Brain microvascular endothelial cell (primary cell): ENCODE measurements at places on chromosomes 13 and 19.

- no peak for DNase-seq
Measured at GRCh38 chr13:28751175-28751960, 32.6 kb upstream of the SLC46A3 start.

- DNase-seq, result no peak
Measured at GRCh38 chr19:54209058-54209810, 8.6 kb downstream of the RPS9 start.

DNA sequence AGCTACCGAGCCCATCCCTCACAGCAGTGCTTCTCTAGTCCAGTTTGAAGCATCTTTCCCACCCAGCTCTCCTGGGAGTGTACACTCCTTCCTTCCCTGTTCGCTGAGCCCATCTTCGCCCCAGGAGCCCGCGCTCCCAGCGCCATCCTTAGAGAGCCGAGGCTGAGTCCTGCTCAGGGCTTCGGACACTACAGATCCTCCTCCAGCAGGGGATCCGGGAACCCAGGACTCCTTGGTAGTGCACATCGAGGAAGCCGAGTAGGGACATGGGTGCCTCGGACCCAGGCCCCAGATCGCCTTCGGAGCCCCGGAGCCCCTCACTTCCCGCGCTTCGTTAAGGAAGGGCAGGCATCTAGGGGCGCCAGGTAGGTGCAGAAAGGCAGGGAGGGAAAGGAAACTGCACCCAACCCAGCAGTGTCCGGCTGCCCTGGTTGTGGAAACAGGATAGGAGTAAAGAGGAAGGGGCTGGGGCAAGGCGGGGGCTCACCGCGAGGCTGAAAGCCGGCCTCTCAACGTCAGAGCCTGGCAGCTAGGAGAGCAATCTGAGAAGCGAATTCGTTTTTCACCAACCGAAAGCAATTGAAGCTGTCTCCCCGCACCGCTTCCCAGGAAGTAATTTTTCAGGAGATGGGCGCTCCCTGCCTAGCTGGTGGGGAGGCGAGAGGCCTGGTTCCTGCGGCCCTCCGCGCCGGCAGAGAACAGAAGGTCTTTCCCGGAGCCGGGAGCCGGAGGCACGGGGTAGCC is 1.0 kb downstream of the PDX1 start:
- DNase-seq, result no peak

- DNase-seq, result no peak
Measured at GRCh38 chr13:98648141-98648540, 71.2 kb upstream of the STK24 start.

DNA sequence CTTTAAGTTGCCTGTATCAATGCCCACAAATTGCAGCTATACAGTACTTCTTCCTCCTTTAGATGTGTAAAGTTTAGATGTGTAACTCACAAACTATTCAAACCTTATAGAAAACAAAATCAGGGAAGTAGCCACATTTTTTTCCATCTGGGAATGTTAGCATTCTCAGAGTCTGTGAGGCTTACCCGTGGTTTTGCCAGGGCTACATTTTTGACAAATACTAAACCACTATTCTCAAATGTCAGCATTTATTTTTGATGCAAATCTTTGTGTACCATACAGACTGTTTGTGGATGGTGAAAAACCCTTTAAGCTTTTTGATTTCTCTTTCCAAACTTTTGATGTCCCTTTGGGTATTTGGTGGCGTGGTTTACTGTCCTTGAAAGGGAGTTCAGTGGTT is 216.4 kb downstream of the POSTN start:
- no peak for DNase-seq

DNA sequence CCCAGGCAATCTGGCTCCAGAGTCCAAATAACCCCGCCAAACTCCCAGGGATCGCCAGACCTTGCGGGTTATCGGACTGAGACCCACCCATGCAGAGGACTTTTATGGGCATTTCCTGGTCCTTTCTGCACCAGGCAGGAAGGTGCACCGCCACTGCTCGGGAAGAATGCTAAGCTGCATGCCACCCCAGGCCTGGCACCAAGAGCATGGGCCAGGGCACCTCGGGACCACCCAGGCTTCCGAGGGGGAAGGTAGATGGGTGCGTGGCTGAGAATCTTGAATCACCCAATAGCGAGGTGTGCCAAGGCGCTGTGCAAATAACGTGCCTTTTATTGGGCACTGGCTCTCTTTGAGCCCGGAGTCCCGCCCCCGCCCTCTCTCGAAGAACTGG is 422 bp upstream of the ZNF575 start:
- DNase-seq, result no peak

DNA sequence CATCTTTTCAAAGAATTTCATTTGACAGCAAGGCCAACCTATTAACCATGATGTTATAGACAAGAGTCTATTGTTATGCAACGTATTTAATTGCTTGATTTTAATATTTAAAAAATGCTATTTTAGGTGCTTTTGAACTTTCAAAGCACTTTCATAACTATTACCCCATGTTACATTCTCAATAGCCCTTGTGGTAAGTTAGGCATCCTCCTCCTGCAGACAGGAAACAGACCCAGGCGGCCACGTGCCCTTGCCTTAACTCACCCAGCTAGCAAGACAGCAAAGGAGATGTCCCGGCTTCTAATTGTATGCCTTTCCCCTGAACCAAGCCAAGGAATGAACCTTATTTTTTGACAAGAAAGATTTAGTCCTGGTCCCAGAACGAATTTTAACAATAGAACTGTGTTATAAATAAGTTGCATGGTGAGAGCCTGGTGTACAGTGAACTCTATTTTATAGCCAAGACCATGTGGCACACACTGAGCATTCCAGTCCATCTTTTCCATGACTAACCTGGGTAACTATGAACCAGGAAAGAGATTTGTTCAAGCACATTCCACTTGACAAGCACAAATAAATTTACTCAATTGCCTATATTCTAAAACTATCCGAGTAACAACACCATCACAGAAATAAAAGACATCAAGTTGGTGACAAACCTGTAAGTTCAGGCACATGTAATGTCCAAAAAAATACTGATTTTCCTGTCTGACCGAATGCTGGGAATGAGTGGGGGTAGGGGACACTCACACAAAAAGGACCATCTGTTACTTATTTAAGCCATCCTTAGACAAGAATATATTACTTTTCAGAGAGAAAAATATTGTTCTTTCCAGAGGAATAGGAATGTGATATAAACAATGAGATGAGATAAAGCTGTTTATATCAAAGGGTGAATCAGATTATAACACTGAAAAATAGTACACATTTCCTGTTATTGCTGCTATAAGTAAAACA is 163.0 kb downstream of the EFNB2 start:
- peak; percentile 63 for DNase-seq

DNA sequence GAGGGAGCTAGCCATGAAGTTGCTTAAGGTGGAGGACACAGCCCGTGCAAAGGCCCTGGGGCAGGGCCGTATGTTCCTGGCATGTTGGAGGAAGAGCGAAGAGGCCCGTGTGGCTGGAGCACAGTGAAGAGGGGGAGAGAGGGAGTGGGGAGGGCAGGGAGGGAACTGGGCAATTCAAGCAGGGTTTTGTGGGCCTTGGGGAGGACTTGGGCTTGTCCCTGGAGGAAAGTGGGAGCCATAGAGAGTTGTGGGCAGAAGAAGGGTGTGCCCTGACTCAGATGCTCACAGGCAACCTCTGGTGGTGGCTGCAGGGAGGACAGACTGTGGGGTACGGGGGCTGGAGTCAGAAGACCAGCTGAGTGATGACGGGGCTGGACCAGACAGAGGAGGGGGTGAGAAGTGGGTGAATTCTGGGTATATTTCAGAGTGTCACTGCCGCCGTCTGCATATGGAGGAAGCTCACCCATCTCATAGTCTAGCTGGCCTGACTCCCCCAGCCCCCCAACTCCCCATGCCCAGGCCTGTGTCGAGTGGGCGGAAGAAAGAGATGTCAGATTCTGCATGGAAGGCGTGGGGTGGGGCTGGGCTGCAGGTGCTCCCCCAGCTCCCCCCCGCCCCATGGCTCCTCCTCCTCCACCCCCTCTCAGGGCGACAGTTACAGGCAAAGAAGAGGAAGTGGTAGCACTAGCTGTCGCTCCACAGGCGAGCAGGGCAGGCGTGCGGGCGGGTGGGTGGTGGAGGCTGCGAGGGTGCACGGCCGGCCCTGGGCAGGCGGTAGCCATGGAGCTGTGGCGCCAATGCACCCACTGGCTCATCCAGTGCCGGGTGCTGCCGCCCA is at the start of gene VAV1:
Gene VAV1 (plus strand): TSS at position 681 of the 838 bp plus-strand sequence. CDS start 100 bp downstream, at position 781.
- DNase-seq, result no peak

- DNase-seq, result no peak
Measured at GRCh38 chr19:56191115-56191514, 6.5 kb downstream of the ZSCAN5B start.

- no peak for DNase-seq
Measured at GRCh38 chr19:9065457-9066014, 21.3 kb upstream of the OR1M1 start.

DNA sequence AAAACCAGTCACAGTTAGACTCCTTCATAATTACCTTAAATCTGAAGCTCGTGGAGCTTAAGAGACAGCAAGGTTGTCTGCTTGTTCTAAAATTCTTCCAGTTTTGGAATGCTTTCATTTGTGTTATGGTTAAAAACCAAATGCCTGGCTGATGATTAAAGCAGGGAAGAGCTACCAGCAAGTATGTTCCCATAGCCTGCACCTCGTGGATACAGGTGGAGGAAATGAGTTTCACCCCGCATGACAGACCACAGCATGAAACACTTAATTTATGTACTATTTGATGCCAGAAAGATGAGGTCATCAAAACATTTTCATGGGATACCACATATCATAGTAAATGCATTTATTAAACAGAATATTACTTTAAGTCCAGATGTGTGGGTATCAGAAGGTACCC is 416 bp upstream of the DOCK9 start:
- DNase-seq, result peak; percentile 84

DNA sequence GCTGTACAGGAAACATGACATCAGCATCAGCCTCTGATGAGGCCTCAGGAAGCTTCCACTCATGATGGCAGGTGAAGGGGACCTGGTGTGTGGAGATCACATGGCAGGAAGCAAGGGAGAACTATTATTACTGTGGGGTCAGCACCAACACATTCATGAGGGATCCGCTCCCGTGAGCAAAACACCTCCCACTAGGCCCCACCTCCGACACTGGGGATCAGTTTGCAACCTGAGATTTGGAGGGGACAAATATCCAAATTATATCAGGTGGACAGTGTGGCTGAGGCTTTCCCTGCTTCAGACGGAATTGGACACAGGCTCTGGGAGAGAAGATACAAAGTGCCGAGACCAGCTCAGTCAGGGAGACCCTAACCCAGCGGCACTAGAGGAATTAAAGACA is 5.7 kb upstream of the ZNF792 start:
- DNase-seq, result no peak

DNA sequence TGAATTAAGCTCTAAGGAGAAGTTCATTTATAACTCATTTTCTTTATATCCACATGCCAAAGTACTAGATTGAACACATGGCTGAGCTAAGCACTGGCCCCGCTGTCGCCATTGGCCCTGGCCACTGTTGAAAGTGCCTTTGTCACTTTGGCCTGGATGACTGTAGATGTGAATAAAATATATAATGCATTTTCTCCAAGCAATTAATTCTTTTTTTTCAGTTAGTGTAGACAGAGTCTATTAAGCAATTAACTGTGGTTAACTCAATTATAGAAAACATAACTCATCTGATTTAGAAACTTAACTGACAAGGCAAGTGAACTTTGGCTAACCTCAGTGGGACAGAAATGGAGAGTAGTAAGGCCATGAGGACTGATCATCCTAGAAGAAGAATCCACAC is 965.6 kb downstream of the EFNB2 start:
- no peak for DNase-seq

DNA sequence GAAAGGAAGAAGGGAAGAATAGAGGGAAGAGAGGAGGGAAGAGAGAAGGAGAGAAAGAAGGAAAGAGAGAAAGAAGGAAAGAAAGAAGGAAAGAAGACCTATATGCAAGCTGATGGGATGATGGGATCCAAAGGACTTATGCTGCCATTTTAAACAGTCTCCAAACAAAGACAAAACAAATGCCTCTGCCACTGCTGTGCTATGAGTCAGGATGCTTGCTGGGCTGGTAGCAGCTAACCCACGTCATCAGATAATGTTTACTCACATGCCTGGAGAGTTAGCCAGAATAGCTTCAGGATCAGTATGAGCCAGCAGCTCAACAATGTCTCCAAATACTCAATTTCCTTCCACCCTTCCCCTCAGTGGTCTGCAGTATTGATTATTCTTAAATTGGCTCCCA is 12.0 kb upstream of the ZNF274 start:
- DNase-seq, result peak; percentile 62

DNA sequence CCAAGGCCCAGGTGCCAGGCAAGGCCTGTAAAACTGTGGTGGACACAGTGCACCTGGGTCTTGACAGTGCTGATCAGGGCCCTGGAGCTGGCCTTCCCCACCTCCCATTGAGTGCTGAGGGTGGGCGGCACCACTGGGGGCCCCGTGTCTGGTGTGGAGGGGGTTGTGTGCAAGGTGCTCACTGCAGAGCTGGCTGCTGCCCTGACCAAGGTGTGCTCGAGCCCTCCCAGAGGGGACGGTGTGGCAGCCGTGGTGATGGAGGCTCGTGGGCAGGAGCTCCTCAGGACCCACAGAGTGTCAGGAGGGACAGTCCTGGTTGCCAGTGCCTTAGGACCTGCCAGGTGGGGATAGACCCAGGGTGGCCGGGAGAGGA is 23.0 kb downstream of the ATP4B start:
- DNase-seq, result no peak

DNA sequence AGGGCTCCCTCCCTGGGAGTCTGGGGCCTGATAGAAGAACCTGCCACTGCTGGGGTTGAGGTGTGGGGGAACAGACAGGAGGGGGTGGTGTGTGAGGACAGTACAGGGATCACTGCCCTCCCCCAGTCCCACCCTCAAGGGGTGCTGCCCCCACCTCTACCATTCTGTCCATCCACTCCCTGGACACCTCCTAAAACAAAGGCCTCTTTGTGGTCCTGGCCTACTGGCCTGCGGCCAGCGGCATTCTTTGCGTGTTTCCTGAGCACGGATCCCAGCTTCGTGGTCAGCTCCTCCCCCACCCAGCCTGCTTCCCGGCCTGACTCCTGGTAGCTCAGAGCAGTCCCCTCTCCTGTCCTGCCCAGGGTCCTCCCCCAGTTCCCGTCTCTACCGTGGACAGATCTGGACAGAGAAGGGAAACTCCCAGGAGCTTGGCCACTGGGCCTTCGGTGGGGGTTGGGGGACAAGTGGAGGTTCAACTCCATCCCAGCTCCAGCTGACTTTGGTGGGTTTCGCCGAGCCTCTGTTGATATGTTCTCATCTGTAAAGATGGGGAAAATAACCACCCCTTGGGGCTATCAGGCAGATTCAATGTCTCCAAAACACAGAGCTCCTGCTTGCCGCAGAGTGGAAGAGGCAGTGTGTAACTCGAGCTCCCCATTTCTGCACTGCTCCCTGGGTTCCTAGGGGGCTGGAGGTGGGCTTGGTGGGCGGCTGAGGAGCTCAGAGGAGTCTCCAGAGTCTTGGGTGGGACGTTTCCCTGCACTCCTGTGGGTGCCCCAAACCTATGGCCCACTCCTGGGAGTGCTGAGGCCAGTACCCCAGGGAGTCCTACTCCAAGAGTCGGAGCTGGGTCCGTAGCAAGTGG is 48.7 kb downstream of the LYL1 start:
- DNase-seq, result peak; percentile 89

DNA sequence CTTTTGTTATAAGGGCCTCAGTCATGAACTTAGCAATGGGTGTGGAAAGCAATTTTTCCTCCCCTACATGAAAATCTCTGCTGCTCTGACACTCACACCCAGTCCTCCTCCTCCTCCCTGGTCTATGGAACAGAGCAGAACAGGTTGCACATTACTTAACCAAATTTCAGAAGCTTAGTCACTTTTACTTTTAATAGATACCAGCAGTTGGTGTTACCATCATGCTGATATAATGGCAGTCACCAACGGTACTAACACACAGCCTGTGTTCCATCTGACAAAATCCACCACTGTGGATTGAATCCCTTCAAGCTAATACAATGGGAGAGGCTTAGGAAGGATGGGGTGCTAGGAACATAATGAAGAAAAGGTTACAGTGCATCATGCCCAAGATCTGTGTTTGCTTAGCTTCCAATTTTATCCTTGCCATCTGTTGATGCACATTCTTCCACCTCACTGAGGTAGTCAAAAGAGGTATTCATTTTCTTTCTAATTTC is 9.8 kb downstream of the TPT1 start:
- DNase-seq, result no peak
